ENCODE measurements at places on chromosomes 11 and 22.
A peak's percentile ranks its signal among the peaks of the same experiment; 100 is the strongest.

GRCh38 chr22:19174106-19175025, 4.2 kb downstream of the SLC25A1 start:
- DNase-seq: peak; percentile 30

DNA sequence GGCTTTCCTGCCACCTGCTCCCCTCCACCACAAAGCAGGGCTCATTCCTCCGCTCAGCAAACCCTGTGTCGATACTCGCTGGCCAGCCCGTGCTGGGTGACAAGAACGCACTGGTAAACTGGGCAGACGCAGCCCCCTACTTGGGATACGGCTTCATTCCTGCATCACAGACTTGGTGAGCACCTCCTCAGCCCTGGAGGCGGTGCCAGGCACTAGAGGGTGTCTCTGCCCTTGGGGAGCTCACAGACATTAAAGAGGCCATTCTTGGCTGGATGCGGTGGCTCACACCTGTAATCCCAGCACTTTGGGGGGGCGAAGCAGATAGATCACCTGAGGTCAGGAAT, 6.0 kb downstream of the ZDHHC24 start:
- DNase-seq: no peak

DNA sequence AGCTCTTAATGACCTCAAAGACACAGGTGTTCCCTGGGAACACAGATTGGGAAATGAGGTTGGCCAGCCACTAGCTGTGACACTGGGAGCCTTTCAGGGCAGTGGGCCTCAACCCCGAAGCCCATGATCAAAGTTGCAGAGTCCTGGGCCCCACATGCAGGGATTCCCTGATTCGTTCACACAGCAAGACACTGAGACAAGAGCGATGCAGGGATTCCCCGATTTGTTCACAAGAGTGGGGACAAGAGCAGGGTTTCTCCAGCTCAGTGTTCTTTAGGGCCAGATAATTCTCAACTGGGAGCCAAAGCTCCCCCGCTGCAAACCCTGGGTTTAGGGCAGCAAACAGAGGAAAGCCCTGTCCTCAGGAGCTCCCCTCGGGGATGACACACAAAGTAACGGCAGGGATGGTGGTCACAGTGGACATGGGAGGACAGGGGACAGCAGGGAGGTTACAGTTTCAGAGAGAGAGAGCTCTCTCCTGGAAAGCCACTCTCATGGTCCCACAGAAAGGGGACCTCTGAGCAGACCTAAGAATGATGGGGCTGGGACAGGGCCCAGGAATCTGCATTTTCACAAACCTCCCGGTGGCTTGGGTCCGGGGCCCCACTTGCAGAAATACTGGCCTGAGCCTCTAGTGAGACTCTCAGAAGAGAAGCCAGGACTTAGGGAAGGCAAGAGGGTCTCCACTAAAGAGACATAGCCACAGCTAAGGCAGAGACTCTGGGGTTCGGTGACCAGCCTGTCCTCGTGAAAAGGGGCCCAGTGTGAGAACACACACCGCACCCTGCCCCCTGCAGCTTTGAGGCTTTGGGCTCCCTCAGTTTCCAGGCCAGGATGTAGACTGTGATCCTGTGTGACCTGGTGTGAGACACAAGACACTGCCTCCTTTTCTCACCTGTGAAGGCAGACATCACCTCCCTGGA, 7.4 kb upstream of the GNAZ start:
- peak; percentile 2 for DNase-seq

GRCh38 chr11:99069856-99070444, 49.2 kb downstream of the CNTN5 start:
- DNase-seq: peak; percentile 49

DNA sequence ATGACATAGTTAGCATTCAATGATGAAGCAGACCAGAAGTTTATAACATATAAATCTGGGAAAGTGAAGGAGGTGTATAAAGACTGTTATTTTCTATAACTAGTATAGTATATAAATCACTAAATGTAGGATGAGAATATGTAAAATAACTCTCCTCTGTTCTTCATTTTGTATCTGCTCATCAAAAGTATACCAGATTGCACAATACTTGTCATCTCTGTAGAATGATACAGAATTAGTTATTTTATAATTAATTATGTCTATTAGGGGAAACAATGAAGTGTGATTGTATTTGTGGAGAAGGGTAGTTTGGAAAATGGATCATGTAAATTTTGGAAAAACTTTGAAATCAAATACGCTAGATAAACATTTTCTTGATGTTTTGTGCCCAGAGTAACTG, 18.4 kb downstream of the OR51L1 start:
- no peak for DNase-seq

GRCh38 chr11:75479597-75480145, 46.1 kb downstream of the GDPD5 start:
- no peak for DNase-seq

- DNase-seq: no peak
Observed at GRCh38 chr11:74681686-74682651, 49.3 kb downstream of the CHRDL2 start.

GRCh38 chr11:22769081-22769480, 60.5 kb downstream of the SVIP start:
- no peak for DNase-seq

GRCh38 chr11:113411536-113411935, 24.0 kb downstream of the ANKK1 start:
- DNase-seq: no peak

DNA sequence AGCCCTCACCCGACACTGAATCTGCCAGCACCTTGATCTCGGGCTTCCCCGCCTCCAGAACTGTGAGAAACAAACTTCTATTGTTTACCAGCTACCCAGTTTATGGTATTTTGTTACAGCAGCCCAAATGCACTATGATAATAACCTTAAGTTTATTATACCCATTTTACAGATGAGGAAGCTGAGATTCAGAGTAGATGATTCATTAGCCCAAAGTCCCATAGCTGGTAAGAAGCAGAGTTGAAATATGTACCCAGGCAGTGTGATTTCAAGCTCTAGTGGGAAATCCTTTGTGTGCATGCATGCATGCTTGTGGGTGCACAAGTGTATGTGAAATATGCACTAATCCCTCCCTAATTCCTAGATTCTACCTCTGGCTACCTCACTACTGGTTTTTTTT, 7.9 kb downstream of the GRIK4 start:
- no peak for DNase-seq

GRCh38 chr11:21119411-21119810, 450.0 kb downstream of the NELL1 start:
- no peak for DNase-seq

- DNase-seq: no peak
Observed at GRCh38 chr11:78741741-78742140, 167.1 kb upstream of the NARS2 start.

GRCh38 chr11:112971195-112971594, 10.0 kb downstream of the NCAM1 start:
- no peak for DNase-seq

GRCh38 chr11:86247608-86248007, 3.1 kb downstream of the EED start:
- DNase-seq: no peak

DNA sequence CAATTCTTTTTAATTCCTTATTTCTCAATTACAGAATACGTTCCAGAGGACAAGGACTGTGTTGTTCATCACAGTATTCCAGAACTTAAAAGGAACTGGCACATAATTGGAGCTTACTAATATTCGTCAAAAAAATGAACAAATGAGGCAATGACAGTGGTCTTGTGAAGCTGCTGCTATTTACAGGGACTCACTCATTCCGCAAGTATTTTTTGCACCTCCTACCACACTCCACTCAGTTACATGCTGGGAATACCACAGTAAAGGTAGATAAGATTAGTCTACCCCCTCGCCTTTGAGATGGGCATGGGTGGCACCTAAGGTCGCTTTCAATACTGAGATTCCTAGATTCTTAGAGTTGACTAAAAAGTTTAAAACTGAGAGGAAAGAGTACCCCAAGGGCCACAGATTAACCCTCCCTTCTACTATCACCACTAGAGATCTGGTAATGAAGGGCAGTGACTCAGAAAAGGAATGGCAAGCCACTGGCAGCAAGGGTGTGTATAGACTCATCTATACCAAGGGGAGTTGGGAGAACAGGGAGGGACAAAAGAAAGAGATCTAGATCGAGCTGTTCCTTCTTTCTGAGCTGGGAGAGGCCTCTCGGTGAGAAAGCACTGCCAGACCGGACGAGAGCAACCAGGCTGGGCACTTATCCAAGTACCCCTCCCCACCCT, 85.0 kb downstream of the RPL27A start:
- DNase-seq: no peak

Measured in hepatocyte (in vitro differentiated cells).